Stomach (tissue), 19 donors: ENCODE measurements at places on chromosomes 2 and 18.
A peak's percentile ranks its signal among the peaks of the same experiment; 100 is the strongest.

DNA sequence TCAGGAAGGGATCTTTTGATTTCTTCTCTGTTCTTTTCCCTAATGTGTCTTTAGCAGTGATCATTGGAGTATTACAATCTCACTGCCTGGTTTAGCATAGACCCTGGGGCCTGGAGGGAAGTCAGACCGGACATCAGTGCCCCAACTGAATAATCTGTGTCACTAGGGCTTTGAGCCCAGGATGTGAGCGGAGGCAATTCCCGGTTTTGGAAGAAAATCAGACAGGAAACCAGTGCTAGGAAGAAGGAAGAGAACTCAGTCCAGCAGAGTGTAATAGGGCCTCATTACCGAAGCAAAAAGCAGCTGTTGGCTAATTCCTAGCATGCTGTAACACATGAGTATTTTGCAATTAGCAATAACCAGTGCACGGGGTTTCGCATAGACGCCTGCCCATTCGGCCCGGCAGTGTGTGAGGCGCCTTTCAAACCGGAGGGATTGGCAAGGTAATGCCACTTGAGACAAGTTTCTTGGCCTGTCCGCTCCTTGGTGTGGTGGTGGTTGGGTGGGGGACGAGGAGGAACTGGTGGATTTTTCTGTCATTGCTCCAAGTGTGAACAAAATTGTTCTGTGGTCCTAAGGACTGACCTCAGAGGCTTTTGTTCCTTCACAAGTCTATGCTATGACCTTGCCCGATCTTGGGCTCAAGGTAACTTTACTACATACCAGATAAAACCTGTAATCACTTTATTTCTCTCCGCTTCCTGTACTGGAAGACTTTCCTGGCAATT, 2.8 kb downstream of the FOSL2 start:
- H3K4me3 ChIP-seq: peak overlapping the region; percentile 81
- no peaks in the 10 kb centered on the region for H3K27me3 ChIP-seq
- DNase-seq: no peak
- H3K4me1 ChIP-seq: peaks cover 44% of the 10 kb centered on the region

DNA sequence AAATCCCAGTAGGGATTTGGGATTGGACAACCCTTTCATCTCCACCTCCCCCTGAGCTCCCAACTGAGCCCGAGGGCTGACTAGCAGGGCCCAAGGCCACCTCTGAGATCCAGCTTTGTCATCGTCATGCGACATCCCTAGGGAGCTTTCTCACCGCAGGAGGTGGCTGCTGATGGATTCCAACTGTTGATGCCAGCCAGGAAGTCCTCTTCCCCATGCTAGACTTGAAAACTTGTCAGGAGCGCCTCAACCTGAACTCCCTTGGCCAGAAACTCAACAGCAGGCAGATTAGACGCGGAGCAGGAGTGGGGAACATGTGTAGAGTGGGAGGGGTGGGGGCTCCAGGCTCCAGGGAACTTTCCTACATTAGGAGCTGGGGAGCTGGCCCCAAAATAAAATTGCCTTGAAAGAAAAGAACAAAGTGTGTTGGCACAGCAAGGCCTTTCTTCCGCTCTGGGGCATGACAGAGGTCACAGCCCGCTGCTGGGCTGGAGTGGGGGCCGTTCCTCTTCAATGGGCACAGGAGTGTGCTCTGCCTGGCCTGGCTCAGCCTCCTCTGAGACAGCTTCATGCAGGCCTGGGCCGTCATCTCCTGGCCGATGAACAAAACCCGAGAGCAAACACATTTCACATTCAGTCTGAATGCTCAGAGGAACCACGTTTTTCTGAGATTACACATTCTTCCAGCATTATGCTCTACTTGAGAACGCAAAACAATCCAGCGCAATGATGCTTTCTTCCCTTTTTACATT, 34.5 kb downstream of the EMILIN2 start:
- no peaks in the 10 kb centered on the region for H3K36me3 ChIP-seq
- DNase-seq: peak; percentile 88
- H3K27ac ChIP-seq: peak overlapping the region; percentile 14
- no peaks in the 10 kb centered on the region for H3K27me3 ChIP-seq
- no peak overlapping the region for H3K4me3 ChIP-seq

- peak within 1 kb of the TSS; percentile 76 for H3K4me3 ChIP-seq
- no peak for DNase-seq
- H3K36me3 ChIP-seq: peaks cover 5% of the 10 kb centered on the region
- H3K27ac ChIP-seq: peak within 1 kb of the TSS; percentile 80
- H3K27me3 ChIP-seq: no peaks in the 10 kb centered on the region
Observed at GRCh38 chr2:219572237-219573001, at the start of gene INHA. TSS of gene INHA (plus strand) at chr2:219572310. CDS start at chr2:219572375, 65 bp downstream.

GRCh38 chr2:9200633-9201015, 6.0 kb upstream of the ASAP2 start:
- no peak overlapping the region for H3K4me3 ChIP-seq
- DNase-seq: no peak
- H3K36me3 ChIP-seq: no peaks in the 10 kb centered on the region
- no peak overlapping the region for H3K27ac ChIP-seq
- H3K4me1 ChIP-seq: peaks cover 3% of the 10 kb centered on the region
- no peaks in the 10 kb centered on the region for H3K27me3 ChIP-seq

- peaks cover 12% of the 10 kb centered on the region for H3K4me1 ChIP-seq
- no peaks in the 10 kb centered on the region for H3K36me3 ChIP-seq
- H3K27me3 ChIP-seq: no peaks in the 10 kb centered on the region
- DNase-seq: peak; percentile 91
Observed at GRCh38 chr2:201860636-201861066, 54.3 kb downstream of the CDK15 start.

GRCh38 chr2:168758970-168759820, 43.2 kb upstream of the NOSTRIN start:
- DNase-seq: peak; percentile 81
- H3K27ac ChIP-seq: no peak overlapping the region
- H3K36me3 ChIP-seq: peaks cover 8% of the 10 kb centered on the region
- no peaks in the 10 kb centered on the region for H3K27me3 ChIP-seq
- H3K4me1 ChIP-seq: peaks cover 10% of the 10 kb centered on the region
- no peak overlapping the region for H3K4me3 ChIP-seq

GRCh38 chr2:66525606-66526005, 90.7 kb downstream of the MEIS1 start:
- no peak overlapping the region for H3K27ac ChIP-seq
- no peaks in the 10 kb centered on the region for H3K27me3 ChIP-seq
- H3K4me3 ChIP-seq: no peak overlapping the region
- DNase-seq: no peak
- no peaks in the 10 kb centered on the region for H3K36me3 ChIP-seq
- peaks cover 61% of the 10 kb centered on the region for H3K4me1 ChIP-seq

GRCh38 chr2:235725016-235725489, 231.2 kb downstream of the AGAP1 start:
- H3K4me1 ChIP-seq: peaks cover 39% of the 10 kb centered on the region
- H3K27ac ChIP-seq: peak overlapping the region; percentile 59

DNA sequence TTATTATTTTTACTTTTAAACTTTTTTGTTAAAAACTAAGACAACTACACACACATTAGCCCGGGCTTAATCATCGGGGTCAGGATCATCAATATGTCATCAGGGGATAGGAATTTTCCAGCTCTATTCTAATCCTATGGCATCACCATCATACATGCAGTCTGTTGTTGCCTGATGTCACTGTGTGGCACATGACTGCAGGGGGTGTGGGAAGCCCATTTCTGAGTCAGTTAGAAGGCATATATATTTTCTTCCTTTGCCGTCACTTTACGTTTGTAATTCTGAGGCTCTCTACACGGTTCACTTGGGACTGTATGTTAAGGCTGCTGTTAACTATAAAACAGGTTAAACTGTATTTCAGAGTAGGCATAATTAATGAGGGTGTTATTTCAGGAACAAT, 144.4 kb upstream of the ITGA6 start:
- no peaks in the 10 kb centered on the region for H3K27me3 ChIP-seq
- no peaks in the 10 kb centered on the region for H3K36me3 ChIP-seq
- no peaks in the 10 kb centered on the region for H3K4me1 ChIP-seq
- H3K4me3 ChIP-seq: no peak overlapping the region
- no peak overlapping the region for H3K27ac ChIP-seq
- DNase-seq: no peak

DNA sequence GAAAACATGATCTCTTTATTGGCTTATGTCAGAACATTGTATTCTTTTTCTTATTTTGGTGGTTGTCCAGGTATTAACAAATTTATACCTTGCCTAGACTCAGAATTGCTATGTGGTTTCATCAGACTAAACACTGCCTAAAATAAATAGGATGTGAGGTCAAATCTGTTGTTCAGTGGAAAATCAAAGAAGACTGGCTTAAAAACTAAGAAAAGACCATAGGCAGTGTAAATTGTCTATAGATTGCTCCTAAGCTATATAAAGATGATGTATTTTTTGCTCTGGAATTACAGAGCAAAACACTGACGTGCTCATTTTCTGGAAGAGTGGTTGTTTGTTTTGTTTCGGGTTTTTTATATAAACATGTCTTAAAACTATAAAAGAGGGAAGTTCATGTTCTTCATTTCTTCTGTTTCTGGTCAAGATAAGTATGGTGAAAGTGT, 266.0 kb downstream of the ALPK2 start:
- H3K36me3 ChIP-seq: peaks cover 62% of the 10 kb centered on the region
- H3K4me3 ChIP-seq: no peak overlapping the region
- H3K27ac ChIP-seq: peak overlapping the region; percentile 74

DNA sequence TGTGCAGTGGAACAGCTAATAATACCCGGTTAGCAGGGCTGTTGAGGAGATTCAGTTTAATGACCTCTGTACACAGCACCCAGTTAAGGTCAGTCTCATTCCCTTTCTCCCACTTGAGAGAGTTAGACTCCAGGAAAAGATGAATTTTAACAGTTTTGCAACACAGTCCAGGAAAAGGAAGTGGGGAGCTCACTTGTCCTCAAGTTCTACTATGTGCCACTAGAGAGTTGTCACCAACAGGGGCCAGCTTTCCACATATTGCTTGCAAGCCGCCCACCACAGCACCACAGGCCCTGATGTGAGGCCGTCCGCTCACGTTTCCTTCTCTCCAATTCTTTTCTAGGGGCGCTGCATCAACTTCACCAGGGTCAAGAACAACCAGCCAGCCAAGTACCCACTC, 142.1 kb downstream of the GFPT1 start:
- DNase-seq: no peak
- no peak overlapping the region for H3K27ac ChIP-seq
- H3K4me3 ChIP-seq: no peak overlapping the region
- H3K27me3 ChIP-seq: no peaks in the 10 kb centered on the region
- H3K4me1 ChIP-seq: no peaks in the 10 kb centered on the region
- H3K36me3 ChIP-seq: peaks cover 13% of the 10 kb centered on the region

GRCh38 chr2:224134003-224134734, 95.1 kb upstream of the SERPINE2 start:
- H3K27ac ChIP-seq: no peak overlapping the region
- no peaks in the 10 kb centered on the region for H3K27me3 ChIP-seq
- H3K4me3 ChIP-seq: no peak overlapping the region
- DNase-seq: no peak
- H3K4me1 ChIP-seq: no peaks in the 10 kb centered on the region
- no peaks in the 10 kb centered on the region for H3K36me3 ChIP-seq

DNA sequence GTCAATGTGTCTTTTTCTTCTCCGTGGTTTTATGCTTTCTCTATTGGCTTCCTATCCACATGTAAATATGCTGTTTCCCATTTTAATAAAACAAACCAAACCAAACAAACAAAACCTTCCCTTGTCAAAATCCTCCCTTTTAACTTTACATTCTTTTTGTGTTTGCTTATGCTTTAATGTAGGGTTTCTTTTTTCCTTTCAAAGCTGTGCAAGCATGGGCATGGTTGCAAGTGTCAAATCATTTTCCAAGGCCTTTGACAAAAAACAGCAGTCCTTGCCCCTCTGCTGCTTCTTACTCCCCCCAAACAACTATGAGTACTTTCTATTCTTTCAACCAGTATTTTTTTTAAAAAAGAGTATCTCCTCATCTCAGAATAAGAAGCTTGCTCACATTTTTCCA, 66.0 kb upstream of the ACYP2 start:
- no peak overlapping the region for H3K4me3 ChIP-seq
- no peaks in the 10 kb centered on the region for H3K36me3 ChIP-seq
- no peaks in the 10 kb centered on the region for H3K27me3 ChIP-seq
- peak; percentile 22 for DNase-seq
- no peak overlapping the region for H3K27ac ChIP-seq

DNA sequence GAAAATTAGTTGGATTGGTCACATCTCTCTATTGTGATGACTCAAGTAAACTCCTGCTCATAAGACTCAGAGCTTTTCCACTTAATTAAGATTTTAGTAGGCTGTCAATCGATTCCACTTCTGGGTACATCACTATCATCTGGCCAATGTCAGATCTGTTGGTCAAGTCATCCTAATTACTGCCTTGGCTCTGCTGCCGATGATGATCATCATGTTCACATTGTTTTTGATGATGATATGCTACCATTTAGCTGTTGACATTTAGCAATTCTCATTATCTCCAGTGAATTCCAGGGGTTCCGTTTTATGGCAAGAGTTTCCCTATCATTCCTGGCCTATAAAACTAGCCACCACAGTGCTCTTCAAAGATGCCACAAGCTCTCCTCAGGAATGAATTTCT, 253.4 kb downstream of the IKZF2 start:
- H3K36me3 ChIP-seq: no peaks in the 10 kb centered on the region
- no peak overlapping the region for H3K4me3 ChIP-seq
- DNase-seq: no peak
- peaks cover 9% of the 10 kb centered on the region for H3K4me1 ChIP-seq
- no peak overlapping the region for H3K27ac ChIP-seq

DNA sequence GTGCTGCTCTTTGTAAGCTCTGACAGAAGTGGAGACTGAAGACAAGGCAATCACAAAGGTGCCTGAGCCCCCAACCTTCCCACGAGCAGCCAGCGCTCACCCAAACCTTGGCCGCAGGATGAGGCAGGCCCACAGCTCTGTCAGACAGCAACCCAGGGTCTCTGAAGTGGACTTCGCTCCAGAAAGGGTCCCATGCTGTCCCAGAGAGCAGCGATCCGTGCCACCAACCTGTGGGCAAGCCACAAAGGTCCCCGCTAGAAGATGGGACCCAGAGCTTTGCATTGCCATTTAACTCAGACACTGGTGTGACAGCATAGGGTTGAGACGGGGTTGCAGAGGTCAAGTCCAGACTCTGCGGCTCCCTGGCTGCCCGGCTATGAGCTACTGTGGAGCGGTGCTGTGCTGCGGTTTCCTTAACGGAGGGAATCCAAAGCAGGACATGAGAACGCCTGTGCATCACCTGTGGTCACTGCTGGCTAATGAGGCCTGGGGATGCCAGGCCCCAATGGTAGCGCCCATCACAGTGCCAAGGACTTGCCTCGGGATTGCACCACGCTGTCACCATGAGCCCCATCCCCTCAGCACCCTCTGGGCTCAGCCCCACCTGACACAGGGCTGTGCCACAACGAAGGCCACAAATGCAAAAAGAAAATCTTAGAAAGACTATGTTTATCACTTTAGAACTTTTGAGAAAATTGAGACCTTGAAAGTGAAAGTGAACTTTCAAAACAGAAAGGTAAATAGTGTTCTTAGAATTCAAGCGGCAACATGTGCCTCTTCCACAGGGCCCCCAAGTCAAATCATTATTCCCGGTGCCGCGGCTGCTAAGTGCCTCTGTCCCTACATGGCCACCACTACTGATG, 103.4 kb downstream of the HDAC4 start:
- peaks cover 98% of the 10 kb centered on the region for H3K4me1 ChIP-seq
- no peak overlapping the region for H3K4me3 ChIP-seq
- no peak for DNase-seq
- peak overlapping the region; percentile 67 for H3K27ac ChIP-seq
- no peaks in the 10 kb centered on the region for H3K36me3 ChIP-seq

GRCh38 chr2:60535685-60536312, 17.7 kb downstream of the BCL11A start:
- H3K27ac ChIP-seq: peak overlapping the region; percentile 69
- H3K36me3 ChIP-seq: no peaks in the 10 kb centered on the region
- H3K27me3 ChIP-seq: peaks cover 14% of the 10 kb centered on the region
- no peak overlapping the region for H3K4me3 ChIP-seq
- no peak for DNase-seq
- H3K4me1 ChIP-seq: peaks cover 85% of the 10 kb centered on the region

- no peaks in the 10 kb centered on the region for H3K27me3 ChIP-seq
- no peaks in the 10 kb centered on the region for H3K36me3 ChIP-seq
- H3K4me1 ChIP-seq: peaks cover 58% of the 10 kb centered on the region
- H3K4me3 ChIP-seq: no peak overlapping the region
- no peak overlapping the region for H3K27ac ChIP-seq
Observed at GRCh38 chr2:27088634-27089033, 2.1 kb downstream of the KHK start.
